Fibroblast of the aortic adventitia (primary cell): ENCODE measurements at places on chromosomes 11 and 22.

DNA sequence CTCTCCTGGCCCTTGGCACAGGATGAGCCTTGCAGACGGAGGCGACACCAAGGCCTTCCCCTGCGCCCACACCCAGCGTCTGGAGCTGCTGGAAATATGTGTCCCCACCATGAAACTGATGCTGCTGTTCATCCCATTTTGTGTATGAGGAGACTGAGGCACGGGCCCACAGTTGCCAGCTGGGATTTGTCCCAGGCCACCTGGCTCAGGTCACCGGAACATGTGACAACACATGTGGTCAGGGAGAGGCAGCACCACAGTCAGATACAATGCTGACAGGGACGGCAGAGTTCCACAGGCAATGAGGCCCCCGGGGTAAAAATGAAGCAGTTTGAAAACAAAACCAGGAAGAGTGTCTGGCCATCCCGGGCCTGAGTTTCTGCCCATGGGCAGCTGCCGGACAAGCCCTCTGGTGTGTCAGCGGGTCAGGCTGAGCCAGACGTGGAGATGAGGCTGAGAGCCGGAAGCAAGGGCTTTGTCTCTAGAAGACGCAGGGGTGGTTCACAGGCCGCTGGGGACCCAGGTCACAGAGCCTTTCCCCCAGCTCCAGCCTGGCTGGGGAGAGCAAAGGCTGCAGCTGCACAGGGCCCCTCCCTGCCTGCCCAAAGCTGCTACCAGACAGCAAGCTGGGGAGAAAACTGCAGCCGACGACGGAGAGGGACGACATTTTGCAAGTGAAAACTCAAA lies 80.7 kb downstream of the CDKN1C start:
- no peak for DNase-seq

DNA sequence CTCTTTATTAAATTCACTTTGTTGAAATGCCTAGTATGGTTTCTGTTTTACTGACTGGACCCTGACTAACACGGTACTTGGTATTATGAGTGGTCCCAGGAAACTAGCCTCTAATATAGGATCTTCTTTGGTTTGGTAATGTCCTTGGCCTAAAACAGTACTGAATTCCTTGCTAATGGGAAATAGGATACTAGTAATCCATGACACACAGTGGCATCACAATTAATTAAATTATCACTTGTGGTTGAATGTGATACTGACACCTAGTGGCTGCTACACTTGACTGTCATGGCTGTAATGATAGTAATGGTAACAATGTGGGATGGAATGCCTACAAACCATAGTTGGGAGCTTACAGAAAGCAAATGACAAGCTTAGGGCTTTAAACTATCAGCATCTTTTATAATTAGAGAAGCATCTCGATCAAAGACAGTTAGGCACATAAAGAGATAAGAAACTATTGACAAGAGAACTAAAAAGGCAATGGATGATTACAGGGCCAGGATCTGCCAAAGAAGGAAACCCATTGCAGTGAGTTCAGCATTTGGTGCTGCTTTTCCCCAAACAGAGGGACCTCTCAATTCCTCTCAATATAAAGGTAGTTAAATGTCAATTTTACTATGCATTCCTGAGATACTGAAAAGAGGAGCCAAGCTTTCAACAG lies 8.6 kb downstream of the DNHD1 start:
- DNase-seq = peak; percentile 73

DNA sequence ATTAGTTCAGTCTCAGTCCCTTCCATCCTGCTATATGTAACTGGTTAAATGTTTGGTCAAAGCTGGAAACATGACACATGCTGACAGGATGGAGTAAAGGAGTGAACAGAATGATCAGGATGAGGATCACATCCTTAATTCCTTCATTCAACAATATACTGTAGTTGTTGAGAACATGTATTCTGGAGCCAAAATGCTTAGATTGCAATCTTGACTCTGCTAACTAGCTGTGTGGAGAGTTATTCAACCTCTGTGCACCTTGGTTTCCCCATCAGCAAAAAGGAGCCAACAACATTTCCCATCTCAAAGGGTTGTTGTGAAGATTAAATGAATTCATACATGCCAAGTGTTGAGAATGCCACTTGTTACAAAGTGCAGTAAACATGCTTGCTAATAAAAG lies 12.8 kb downstream of the ENTHD1 start:
- DNase-seq = no peak

DNA sequence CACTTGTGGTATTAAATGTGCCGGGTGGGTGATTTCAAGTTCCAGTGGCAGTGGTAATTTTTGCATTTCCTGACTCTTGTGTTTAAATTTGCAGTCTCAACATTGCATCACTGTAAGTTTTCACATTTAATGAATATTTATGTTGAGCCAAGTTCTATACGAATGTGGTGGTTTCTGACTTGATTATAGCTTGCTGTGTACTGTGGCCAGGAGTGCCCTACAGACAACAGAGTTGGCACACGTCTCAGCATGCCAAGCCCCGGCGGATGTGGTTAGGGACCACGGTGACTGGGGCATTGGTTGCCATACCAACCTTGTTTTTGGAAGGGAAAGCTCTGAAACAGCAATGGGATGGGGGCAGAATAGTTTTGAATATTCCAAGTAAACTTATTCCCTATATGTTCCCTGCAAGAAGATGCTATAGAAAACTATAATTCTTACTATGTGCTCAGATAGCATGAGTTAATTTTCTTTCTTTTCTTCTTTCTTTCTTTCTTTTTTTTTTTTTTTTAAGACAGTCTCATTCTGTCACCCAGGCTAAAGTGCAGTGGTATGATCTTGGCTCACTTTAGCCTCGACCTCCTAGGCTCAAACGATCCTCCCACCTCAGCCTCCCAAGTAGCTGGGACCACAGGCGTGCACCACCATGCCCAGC lies 16.0 kb downstream of the ZNRF3 start:
- DNase-seq = no peak

- no peak for DNase-seq
Observed at GRCh38 chr11:65743681-65744025, 23.1 kb upstream of the RNASEH2C start.

- peak; percentile 90 for DNase-seq
Observed at GRCh38 chr11:126992065-126992803, 8.3 kb downstream of the KIRREL3 start.

- DNase-seq = no peak
Observed at GRCh38 chr22:30596886-30597285, 5.2 kb upstream of the PES1 start.

GRCh38 chr22:39405346-39406085 lies 5.9 kb downstream of the TAB1 start:
- peak; percentile 68 for DNase-seq

DNA sequence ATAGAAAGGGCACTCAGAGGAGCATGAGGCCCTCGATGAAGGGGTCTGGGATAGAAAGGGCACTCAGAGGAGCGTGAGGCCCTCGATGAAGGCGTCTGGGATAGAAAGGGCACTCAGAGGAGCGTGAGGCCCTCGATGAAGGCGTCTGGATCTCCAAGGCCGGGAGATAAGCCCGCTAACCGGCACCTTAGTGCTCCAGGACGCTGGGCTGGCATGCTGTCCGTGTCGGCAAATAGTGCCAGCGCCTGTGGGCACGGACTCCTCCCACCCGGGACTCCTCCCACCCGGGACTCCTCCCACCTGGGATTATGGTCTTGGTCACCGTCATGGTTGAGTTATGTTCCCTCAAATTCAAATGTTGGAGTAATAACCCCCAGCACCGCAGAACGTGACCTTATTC lies 725.3 kb downstream of the BRD1 start:
- no peak for DNase-seq

DNA sequence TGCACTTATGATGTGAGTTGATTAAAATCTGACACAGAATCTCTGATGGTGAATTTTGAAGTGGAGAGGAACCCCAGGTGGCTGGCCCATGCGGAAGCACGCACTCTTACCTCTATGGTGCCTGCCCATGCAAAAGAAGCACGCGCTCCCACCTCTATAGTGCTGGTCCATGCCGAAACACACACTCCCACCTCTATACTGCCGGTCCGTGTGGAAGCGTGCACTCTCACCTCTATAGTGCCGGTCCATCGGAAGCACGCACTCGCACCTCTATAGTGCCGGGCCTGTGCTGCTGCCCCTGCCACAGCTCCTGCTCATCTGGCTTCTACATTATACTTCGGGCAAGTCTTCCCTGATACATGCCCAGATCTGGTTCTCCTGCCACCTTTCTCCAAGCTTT lies 36.8 kb upstream of the SLC25A1 start:
- DNase-seq = no peak

GRCh38 chr11:2929531-2929949 lies 320 bp upstream of the PHLDA2 start:
- DNase-seq = peak; percentile 60

- no peak for DNase-seq
Observed at GRCh38 chr11:107707215-107707671, 4.6 kb downstream of the SLN start.

GRCh38 chr11:65102142-65103095 lies 6.4 kb downstream of the VPS51 start:
- peak; percentile 41 for DNase-seq

DNA sequence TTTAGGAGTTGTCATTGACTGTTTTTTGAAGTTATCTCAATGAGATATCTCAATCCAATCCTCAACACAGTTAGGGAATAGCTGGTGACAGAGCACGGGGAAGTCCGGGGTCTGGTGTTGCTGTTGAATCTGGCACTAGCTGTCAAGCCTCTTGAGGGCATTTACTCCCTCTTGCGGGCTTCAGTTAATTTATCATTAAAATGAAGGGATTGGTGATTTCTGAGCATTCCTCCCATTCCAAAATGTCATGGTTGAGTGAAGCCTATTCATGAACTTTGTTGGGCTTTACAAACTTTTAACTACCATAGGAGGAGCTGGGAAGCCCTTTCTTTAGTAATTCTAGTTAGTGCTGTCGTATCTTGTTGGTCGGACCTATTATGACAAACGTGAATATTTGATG lies 40.2 kb downstream of the UVRAG start:
- DNase-seq = no peak

- DNase-seq = no peak
Observed at GRCh38 chr11:75982309-75982708, 167.3 kb downstream of the UVRAG start.

DNA sequence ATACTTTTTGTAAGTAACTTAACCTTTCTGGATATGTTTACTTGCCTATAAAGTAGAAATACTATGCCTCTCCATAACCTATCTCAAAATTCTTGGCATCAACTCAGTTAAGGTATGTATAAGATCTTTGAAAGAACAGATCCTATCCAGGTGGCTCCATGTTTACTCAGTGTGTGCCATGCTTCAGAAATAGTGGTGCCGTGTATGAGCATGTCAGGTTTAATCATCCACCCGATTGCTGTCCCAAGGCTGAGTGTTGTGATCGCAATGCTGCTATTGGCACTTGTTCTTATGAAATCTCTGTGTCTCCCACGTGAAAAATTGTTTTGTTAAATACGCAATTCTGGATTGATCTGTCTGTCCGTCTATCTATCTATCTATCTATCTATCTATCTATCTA lies 85.9 kb upstream of the SNX19 start:
- no peak for DNase-seq
